ENCODE measurements at places on chromosomes 3 and 15.

GRCh38 chr3:55742022-55742831 lies 255.1 kb upstream of the WNT5A start:
- no peak for DNase-seq

- no peak for DNase-seq
Observed at GRCh38 chr3:68306571-68306970, 625.8 kb downstream of the TAFA4 start.

- no peak for DNase-seq
Observed at GRCh38 chr3:102802819-102803420, 368.1 kb downstream of the ZPLD1 start.

GRCh38 chr3:23723930-23724329 lies 81.8 kb upstream of the UBE2E1 start:
- no peak for DNase-seq

DNA sequence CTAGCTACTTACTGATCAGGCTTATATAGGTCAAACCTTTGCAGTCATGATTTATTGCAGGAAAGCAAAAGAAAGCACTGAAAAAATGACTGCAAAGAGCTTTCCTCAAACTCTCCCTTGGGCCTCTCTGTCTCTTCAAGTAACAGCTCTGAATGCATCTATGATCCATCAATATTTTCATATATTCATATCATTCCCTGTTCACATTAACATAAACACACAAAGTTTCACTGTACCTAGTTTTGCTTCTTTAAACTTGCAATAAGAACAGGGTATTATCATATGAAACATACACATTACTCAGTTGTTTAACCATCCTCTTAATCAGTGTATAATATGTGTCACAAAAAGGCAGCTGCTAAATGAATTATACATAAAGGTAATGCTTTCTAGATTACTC lies 107.9 kb upstream of the ARL6 start:
- DNase-seq: no peak

DNA sequence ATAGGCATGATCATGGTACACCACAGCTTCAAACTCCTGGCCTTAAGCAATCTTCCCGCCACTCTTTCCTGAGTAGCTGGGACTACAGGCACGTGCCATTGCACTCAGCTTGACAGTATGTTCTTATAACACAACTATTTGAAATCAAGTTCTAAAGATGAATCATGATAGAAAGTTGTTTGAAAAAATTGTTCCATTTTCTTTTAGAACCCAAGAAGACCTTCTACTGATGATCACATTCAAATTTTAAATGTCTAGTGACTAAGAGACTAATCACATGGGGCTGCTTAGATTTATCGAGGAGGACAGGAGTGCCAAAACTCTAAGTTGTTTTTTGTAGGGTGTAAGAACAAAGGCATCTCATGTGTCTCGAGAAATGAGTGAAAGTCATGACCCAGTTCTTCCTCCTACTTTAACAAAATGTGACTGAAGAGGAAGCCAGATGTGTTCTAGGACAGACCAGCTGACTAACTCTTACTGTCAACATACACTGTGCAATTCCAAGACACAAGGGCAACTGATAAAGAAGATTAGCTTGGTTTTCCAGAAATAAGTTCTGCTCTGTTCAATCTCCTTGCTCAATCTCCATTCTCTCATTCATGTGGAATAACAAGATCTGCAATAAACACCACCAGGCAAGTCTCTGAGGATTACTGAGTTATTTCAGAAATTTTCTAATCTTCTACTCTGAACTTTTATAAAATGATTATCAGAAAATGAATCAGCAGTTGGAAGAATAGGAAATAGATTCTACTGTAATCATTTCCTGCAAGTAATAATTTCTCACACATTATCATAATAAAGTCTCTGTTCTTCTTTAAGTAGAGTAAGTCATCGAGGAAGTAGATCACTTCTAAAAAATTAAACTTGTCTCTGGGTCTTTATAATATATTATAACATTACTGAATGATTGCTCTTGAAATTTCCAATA lies 122.6 kb upstream of the CCNL1 start:
- peak; percentile 96 for DNase-seq

- no peak for DNase-seq
Observed at GRCh38 chr3:126501054-126501453, 16.5 kb downstream of the UROC1 start.

GRCh38 chr15:82810061-82810889 lies 847 bp downstream of the WHAMM start:
- DNase-seq: peak; percentile 81

DNA sequence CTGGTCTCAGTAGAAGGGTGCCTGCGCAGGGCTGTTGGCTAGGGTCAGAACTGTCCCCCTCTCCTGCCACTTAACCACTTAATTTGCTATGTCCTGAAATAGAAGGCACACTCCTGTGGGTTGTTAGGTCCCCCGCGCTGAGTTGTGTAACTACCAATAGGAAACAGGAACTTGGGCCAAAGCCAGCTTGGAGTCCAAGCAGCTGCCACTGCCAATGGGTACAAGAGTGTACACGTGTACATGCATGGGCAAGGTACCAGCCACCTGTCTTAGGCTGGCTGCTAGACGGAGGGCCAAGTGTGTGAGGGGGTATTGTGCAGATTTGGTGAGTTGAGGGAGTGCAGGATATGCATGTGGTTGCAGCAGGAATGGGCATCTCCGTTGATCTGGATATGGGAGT lies 29.7 kb upstream of the POLG start:
- DNase-seq: no peak

DNA sequence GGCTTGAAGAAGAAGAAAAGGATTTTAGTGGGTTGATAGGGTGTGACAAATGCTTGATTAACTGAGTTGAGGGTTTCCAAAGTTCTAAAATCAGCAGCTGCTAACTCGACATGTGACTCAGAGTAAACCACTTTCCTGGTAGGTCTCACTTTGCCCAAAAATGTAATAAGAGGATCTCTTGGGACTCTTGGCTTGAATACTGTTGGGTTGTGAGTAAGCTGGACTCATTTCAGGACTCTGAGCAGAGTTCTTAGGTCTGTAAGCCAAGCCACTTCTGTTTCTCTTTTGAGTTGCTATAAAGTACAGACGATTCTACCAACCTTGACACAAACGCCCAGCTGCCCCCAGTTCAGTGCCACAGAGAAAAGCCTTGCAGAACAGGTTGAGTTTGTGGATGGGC lies 241.1 kb downstream of the ZNF621 start:
- DNase-seq: no peak

DNA sequence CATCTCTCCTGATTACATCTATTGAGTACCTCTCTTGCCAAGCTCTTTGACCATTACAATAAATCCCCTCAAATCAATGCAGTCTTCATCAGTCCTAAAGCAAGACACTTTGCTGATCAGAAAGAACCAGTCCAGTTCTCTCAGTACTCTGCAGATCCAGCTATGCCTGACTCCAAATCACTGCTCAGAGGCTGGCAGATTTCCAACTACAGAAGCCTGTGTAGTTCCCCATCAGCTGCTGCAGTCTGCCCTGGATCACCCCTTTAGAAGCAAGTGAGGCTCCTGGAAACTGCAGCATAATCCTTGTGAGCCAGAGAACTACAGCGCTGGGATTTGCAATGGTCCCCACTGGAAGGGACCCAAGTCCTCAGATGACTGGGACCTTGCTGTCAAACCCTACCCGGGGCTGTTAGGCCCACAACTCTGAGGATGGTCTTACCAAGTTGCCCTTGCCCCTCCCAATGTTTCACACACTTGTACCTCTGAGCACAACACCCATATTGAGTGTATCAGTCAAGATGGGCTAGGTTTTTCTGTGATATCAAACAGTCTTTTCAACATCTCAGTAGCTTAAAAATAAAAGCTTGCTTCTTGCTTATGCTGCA lies 81.9 kb upstream of the TOPAZ1 start:
- no peak for DNase-seq

DNA sequence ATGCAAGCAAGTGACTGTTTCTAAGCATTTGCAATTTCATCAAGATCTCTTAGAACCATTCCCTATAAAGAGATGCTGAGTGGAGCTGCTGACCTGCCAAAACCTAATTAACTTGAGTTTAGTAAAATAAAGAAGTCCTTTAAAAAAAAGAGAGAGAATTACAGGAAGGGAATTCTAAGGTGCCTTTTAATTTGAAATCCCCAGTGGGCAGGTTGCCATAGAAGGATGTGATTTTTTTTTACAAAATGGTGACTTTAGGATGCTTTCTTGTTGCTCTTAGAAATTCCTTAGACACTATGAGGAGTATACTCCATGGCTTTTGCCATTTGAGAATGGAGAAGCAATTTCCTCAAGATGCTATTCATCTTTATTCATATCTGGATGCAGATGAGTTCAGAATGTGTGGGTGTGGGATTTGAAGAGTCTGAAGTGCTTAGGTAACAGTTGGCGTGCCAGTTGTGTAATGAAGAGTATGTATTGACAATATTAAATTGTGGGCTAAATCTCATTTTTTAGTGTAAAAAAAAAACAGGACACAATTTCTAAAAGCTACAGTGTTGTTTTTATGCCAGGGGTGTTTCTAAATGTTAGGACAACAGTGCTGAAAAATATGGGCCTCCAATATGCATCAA lies 13.6 kb downstream of the LRRC3B start:
- no peak for DNase-seq

GRCh38 chr3:193016437-193016901 lies 98.8 kb upstream of the MB21D2 start:
- DNase-seq: peak; percentile 14

- DNase-seq: peak; percentile 52
Observed at GRCh38 chr3:152021951-152022461, 148.6 kb downstream of the SUCNR1 start.

GRCh38 chr3:75951941-75952340 lies 166.6 kb upstream of the ZNF717 start:
- peak; percentile 70 for DNase-seq

Data from iris pigment epithelial cell (primary cell).